ENCODE measurements at places on chromosomes 12 and 14.

DNA sequence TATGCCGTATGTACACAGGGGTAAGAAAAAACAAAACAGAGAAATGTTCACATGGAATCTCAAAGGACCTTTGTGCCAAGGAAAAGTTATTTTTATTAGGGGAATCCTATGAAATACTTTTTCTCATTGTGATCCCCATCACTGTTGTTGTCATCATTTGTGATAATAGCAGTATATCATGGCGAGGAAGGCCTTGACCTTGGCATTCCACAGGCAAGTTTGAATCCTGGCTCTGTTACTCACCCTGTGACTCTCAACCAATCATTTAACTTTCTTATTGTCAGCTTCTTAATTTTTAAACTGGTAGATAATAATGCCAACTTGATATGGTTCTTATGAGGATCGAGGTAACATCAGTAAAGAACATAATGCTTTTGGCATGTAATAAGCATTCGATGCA, 142.2 kb upstream of the DDHD1 start:
- DNase-seq: no peak

DNA sequence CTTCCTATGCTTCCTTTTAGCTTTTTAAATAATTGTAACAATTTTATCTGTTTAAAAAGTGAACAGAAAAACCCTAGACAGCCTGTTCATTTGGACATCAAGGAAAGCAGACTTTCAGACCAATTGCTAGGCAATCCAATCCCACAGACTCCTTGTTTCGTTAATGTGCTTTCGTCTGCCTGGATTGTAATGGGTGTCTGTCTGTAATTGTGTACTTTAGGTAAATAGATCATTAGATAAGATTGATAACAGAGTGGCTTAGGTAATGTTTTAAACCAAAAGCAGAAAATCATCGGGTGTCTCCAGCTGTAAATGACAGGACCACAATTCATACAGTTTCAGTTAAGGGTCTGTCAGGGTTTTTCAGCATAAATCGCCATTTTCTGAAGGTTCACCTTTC, 19.6 kb downstream of the CCDC60 start:
- DNase-seq: no peak

DNA sequence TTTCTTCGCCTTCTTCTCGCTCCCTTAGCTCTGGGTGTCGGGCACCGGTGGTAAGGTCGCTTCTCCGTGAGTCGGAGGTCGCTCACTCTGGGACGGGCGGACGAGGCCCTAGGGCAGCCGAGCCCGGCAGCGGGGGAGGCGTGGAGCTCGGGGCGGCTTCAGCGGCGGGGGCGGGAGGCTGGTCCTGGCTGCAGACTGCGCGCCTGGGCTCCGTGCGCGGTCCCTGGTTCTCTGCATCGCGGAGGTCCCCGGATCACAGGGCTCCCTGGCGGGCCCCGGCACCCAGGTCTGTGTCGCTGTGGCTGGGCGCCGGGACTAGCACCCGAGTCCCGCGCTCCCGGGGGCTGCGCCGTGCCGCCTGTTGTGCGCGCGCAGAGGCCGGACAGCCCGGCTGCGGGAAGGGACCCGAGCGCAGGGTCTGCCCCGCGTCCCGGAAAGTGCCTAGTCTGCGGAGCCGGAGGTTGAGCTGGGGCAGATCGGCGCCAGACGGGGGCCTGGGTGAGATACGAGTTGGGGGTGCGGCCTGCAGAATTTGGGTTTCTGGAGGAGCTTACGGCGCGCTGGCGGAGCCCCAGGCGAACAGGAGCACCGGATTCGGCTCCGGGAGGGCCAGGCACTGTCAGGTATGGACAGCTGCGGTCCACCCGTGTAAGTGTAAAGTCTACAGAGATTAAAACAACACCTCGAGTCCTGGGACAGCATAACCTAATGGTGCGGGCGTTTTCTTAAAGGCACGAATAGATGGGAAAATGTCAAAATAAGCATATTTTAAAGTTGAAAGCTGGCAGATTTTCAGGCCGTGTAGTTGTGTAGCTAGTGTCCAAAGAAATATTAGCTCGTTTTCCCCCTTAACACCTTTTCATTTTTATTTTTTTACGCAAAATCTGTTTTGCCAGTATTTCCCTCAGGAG, 713 bp downstream of the FRMD6 start:
- DNase-seq: no peak

DNA sequence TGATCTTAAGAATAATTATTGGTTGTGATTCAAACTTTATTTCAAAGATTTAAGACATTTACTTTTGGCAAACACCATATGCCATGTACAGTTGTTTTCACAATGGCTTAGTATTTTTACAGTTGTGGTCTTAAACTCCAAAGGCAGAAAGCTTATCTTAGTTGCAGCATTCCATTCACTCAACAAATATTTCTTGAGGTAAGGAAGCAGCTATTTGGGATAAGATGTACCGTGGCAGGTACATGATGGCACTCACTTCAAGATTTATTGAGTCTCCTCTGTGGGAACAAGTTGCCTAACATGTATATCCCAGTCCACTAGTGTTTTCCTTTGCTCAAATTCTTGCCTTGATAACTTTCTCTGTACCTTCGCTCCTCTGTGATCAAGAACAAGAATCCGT, 8.0 kb upstream of the MON2 start:
- no peak for DNase-seq

DNA sequence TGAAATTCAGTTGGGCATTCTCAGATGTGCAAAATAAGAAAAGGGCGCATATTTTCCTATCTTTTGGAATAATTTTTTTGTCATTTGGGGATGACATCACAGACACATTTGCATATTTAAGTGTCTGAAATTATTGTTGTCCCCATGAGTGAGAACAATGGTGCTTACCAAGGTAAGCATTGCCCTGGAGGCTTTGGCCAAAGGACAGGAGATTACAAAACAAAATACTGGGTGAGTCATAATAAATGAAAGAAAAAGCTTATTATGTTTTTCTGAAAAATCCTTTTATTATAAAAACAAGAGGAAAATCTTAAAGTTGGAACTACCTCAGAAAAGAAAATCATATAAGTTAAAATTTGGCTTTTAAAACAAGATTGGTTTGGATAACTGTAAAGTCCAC, 254.9 kb downstream of the BTG1 start:
- DNase-seq: no peak

DNA sequence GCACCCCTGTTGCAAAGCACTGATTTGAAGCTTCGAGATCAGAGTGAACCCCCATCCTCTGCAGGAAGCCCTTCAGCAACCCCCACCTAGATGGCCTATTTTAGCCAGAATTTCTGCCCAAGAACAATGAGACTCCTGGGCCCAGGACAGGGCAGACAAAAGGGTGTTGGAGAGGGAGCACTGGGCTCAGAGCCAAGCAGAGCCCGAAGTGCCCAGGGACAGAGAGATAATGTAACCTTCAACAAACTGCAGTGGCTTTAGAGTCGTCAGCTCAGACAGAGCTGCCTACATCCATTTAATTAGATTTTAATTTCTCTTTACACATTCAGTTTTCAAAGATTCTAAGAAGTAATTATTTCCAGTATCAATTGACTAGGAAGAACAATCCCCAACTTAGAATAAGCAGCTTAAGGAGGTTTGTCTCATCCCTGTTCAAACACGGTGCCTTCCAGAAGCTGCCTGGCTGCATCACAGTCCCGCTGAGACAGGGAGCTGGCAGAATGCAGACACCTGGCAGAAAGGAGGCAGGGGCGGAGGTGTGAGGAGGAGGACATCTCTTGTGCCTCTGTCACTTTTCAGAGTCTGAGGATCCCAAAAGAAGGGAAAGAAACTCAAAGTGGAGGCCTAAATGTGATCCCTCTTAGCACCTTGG, 504.9 kb upstream of the CCDC196 start:
- no peak for DNase-seq

DNA sequence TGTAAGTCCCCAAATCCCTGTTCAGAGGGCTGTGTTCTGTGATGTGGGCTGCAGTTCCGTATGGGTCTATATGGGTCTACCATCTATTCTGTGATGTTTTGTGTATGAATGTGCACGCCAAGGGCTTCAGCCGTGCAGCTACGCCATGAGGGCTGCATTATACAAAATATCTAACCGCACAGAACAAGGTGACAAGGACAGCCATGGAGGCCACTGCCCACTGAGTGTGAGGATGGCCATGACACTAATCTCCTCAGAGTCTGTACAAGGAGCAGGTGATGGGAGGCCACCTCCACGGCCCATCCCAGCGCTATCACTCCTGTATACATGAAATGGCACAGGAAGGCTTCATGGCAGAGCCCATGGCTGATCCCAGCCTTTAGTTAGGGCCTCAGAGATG, 102.0 kb downstream of the DICER1 start:
- no peak for DNase-seq

- no peak for DNase-seq
Measured at GRCh38 chr12:20946732-20947131, 136.2 kb downstream of the SLCO1B3 start.

DNA sequence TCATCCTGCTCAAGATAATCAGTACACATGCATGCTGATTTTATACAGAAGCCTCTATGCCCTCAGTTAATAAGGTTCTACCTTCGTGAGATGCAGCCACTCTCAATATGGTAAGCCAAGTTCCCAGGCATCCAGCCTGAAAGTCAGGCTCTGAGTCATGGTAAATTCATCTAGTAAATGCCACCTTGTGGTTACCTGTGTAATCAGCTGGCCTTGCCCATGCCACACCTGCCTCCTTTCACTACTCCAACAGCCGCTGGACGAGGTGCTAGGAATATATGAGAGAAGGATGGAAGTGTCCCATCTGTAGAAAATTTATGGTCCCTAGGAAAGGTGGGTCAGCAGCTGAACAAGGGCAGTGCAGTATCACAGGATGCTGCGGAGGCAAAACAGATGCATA, 207.3 kb downstream of the SSPN start:
- no peak for DNase-seq
